ENCODE measurements at places on chromosomes 16 and 17.
A peak's percentile ranks its signal among the peaks of the same experiment; 100 is the strongest.

DNA sequence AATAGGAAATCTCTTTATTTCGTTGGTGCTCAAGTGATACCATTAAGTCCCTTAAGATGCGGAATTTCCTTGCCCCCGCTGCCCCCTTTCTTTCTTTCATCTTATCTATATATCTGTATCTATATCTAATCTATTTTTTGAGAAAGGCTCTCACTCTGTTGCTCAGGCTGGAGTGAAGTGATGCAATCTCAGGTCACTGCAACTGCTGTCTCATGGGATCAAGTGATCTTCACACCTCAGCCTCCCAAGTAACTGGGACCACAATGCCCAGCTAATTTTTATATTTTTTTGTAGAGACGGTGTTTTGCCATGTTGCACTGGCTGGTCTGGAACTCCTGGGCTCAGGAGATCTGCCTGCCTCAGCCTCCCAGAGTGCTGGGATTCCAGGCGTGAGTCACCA is 693.5 kb downstream of the WWOX start:
- no peak for DNase-seq

DNA sequence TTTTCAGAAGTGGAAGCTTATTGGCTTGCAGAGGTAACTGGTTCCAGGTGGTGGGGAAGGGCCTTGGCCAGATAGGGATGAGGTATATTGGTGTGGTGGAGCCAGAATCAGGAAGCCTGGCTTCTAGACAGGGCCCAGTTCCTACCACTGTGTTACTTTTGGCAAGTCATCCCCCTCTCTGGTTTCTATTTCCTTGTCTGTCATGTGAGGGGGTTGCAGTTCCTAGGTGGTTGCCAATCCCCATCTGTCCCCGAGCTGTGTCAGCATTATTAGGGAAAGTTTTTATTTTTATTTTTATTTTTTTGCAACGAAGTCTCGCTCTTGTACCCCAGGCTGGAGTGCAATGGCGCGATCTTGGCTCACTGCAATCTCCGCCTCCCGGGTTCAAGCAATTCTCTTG is 3.0 kb downstream of the SMCR8 start:
- no peak for DNase-seq

DNA sequence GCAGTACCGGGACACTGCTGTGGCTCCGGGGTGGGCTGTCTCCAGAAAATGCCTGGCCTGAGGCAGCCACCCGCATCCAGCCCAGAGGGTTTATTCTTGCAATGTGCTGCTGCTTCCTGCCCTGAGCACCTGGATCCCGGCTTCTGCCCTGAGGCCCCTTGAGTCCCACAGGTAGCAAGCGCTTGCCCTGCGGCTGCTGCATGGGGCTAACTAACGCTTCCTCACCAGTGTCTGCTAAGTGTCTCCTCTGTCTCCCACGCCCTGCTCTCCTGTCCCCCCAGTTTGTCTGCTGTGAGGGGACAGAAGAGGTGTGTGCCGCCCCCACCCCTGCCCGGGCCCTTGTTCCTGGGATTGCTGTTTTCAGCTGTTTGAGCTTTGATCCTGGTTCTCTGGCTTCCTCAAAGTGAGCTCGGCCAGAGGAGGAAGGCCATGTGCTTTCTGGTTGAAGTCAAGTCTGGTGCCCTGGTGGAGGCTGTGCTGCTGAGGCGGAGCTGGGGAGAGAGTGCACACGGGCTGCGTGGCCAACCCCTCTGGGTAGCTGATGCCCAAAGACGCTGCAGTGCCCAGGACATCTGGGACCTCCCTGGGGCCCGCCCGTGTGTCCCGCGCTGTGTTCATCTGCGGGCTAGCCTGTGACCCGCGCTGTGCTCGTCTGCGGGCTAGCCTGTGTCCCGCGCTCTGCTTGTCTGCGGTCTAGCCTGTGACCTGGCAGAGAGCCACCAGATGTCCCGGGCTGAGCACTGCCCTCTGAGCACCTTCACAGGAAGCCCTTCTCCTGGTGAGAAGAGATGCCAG is 12.9 kb downstream of the STH start:
- DNase-seq = no peak

DNA sequence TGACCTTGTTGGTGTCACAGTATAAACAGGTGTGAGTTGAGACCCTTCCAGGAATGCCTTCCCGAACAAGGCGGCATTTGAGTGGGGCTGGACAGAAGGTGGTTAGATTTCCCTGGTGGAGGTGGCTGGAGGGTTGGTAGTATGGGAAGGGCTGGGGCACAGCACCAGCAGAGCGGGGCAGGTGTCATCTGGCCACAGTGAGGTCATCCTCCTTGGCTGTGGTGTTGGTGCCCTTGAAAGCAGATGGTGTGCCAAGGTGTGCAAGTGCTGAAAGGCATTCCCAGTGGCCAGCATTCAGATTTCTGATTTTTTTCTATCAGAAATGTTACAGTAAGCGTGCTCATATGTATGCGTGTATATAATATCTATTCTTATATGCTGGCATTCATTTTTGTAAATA is 126.6 kb downstream of the LAT start:
- DNase-seq = no peak

DNA sequence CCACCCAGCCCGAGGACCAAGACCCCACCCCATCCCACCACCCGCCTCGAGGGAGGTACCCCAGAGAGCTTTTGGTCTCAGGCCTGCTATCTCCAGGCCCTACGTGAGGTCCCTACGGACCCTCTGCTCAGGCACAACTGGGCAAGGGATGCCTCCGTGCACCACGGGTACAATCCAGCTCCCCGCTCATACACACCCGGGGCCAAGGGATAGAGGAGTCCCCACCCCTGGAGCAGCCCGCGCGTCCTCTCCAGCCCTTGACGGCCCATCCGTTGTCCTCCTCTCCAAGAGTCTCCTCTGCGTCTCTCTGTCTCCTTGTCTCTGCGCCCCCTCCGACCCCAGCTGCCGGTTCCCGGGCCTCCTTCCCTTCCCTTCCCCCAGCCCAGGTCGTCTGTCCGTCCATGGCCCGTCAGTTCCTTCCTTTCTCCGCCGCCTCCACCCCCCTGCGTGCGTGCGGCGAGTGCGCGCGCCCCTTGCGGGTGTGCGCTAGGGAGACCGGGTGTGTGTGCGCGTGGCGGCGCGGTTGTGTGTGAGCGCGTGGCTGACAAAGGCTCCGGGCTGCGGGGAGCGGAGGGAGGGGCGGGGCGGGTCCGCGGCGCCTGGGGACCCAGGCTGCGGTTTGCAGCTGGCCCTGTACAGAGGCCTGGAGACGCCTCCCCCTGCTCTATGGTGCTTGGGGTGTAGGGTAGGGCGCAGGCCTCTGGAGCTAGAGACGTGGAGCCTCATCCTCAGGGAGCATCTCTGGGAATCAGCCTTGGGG is 930 bp downstream of the SPNS2 start:
- no peak for DNase-seq

DNA sequence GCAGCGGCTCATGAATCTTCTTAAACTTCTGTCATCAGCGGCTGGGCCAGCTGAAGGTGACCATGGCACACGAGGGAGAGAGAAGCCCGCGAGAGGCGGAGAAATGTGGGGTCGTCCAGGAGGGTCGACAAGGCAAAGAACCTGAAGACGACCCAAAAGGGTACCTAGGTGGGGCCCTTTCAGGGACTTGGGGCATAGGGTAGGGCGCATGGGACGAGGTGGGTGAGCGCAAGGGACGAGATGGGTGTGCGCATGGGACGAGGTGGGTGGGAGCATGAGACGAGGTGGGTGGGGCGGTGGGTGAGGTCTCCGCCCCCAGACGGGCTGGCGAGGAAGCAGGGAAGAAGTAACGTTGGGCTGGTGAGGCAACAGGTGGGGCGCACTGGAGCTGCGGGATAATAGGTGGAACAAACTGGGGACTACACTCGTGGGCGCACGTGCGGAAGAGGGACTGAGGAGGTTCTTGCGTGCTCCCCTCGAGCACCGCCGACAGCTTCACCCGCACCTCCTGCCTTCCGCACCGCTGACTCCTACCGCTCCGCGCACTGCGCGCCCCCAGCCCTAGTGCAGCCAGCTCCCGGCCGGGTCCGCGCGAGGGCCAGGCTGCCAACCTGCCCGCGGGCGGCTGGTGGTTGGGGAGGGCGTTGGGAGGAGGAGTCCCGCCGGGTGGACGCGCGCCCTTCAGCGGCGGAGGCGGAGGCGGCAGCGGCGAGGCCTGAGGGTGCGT is 23.2 kb upstream of the CRYM start:
- DNase-seq = peak; percentile 68

DNA sequence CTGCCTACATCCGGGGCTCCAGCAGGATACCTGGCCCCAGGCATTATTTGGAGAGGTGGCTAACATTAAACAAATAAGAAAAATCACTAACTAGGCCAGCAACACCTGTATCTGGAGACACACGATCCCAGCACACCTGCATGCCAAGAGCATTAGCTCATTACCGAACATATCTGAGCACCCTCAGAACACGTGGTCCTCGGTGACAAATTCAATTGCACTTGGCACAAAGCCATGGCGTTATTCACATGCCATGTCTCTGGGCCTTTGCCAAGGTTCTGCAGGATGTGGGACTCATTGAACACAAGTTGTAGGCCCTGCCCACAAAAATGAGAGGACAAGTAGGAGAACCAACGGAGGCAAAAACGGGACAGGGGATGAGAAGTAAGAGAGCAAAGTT is 552.3 kb downstream of the TOX3 start:
- DNase-seq = peak; percentile 84

GRCh38 chr16:48366165-48367093 is 18.8 kb downstream of the SIAH1 start:
- peak; percentile 51 for DNase-seq

DNA sequence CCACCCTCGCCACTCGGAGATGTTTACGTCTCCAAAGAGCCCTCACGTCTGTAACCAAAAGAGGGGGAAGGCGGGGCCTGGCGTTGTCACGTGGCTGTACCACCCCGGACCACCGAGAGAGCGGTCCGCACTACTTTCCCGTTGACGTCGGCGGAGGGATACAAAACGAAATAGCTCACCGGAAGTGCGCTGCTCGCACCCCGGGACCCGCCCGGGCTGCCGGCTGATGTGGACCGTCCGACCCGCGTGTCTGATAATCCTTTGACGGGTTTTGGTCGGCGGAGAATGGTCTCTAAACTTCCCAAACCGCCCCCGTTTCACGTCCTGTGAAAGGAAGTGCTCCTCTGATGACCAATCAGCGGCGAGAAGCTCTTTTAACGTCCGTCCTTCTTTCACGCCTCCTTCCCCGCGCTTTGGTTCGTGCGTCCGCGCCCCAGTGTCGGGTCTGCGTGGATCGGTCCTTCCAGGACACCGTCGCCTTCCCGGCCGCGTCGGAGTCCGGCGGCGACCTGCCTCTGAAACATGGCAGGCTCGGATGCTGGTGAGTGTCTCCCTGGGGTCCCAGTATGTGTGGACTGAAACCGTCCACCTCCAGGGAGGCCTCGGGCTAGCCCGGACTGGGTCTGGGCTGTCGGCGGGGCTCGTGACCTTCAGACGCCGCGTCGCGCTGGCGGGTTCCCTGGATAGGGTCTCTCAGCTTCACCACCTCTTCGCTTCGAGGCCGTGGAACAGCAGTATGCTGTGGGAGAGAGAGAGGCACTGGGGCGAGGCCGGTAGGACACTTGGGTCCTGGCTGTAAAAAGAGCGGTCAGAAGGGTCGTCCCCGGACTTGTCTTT is at the start of gene CEP95:
CEP95 (plus strand) TSS at position 402 of the 837 bp plus-strand sequence; CDS start at position 523, 121 bp downstream.
- peak; percentile 98 for DNase-seq

DNA sequence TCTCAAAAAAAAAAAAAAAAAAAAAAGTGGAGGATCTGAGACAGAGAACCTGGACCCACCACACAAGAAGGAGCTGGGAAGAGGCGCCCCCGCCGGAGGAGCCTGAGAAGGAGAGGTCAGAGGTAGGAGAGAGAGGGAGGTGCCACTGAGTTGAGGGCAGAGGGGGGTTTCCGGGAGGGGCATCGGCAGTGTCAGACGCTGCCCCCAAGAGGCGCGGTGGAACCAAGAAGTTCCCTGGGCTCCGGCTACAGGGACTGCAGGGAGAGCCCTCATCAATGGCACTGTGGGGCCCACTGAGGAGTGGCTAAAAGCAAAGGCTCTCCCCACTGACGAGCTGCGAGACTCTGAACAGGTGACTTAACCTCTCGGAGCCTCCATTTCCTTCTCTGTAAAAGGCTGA is 4.2 kb downstream of the CCDC42 start:
- DNase-seq = no peak

GRCh38 chr17:79854080-79855060 is 15.1 kb upstream of the CBX4 start:
- no peak for DNase-seq

GRCh38 chr16:680967-681745 is 946 bp downstream of the STUB1 start:
- DNase-seq = no peak

GRCh38 chr17:18888766-18889290 is 30.9 kb downstream of the PRPSAP2 start:
- no peak for DNase-seq

- no peak for DNase-seq
These were observed 7.6 kb upstream of the TNRC6A start for GRCh38 chr16:24721830-24722238.

DNA sequence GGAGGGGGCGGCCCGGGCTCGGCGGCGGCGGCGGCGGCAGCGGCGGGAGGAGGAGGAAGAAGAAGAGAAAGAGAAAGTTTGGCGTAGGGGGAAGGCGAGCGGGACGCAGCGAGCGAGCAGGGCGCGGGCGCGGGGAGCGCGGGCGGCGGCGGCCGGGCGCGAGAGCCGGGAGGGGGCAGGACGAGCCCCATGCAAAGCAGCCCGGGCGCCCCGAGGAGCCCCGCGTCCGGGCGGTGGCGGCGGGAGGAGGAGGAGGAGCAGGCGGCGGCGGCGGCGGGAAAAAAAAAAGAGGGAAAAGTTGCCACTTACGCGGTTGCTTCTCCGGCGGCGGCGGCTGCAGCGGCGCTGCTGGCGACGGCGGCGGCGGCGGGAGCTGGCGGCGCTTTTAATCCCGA is 10.3 kb upstream of the ZFHX3 start:
- DNase-seq = peak; percentile 18

DNA sequence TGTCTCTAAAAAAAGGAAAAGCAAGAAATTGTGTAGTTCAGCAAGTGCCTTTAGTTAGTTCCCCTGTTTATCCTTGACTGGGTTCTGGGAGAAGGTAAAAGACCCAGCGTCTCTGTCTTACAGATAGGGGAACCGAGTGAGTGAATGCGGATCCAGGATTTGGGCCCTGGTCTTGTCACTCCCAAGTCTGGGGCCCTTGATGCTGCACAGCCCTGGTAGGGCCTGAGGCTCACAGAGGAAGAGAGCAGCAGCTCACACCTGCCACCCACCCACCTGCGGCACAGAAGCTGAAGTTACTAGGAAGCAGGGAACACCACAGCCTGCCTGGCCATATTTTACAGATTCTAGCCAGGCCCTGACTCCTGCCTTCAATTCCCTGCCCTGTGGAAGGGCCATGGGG is 22.2 kb downstream of the LASP1 start:
- no peak for DNase-seq

GRCh38 chr17:13544765-13545164 is 57.0 kb downstream of the HS3ST3A1 start:
- DNase-seq = no peak

DNA sequence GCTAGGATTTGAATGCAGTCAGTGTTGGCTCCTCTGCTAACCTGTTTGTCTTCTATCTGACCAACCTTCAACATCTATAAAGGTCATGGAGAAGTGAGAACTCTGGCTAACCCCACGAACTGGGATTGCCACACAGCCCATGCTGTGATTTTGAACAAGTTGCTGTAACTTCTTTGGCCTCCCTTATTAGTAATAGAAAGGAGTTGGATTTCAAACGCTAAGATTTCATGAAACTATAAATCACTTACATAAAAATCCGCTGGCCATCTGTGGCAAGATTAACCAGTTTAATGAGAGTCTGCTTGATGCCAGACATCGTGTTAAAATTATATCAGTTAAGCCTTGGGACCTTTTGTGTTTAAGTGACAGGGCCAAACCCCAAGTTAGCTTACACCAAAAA is 53.4 kb downstream of the HSD17B2 start:
- DNase-seq = no peak
